Stimulated activated CD8-positive, alpha-beta memory T cell treated with anti-CD3 and anti-CD28 coated beads, Interleukin-7, amount 100 ng/mL, for 1 hour (primary cell): ENCODE measurements at places on chromosomes 11 and 22.

DNA sequence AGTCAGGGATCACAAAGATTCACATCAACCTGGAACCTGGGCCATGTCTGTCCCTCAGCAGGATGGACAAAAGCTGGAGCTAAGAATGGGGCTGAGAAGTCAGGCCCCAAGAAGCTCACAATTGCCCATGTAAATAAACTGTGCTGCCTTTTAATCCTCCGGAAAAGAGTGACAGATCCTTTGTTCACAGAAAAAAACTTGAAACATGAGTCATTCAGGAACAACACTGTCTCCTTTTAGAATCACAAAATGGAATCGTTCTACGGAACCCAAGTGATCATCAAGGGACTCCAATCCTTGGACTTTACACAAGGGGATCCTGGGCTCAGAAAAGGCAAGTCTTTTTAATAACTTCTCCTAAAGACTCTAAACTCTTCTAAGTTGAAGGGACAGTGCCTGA is 36.1 kb downstream of the RELT start:
- no peak for DNase-seq

GRCh38 chr11:3831378-3832239 is 9.2 kb downstream of the RHOG start:
- DNase-seq = no peak

GRCh38 chr11:61967116-61967923 is at the start of gene FTH1:
FTH1 (minus strand) TSS chr11:61967634; CDS start chr11:61967425, 209 bp downstream.
- peak; percentile 79 for DNase-seq

- DNase-seq = no peak
Observed at GRCh38 chr11:36139767-36140166, 149.5 kb downstream of the COMMD9 start.

GRCh38 chr11:45754741-45755140 is 50.2 kb upstream of the SLC35C1 start:
- DNase-seq = no peak

GRCh38 chr11:1706634-1707400 is 9.8 kb downstream of the KRTAP5-6 start:
- no peak for DNase-seq

GRCh38 chr11:30451167-30451566 is 128.3 kb downstream of the ARL14EP start:
- no peak for DNase-seq

- DNase-seq = no peak
Observed at GRCh38 chr11:130964058-130964792, 47.9 kb upstream of the SNX19 start.

GRCh38 chr11:8531312-8531711 is 62.7 kb downstream of the STK33 start:
- DNase-seq = no peak

- no peak for DNase-seq
Observed at GRCh38 chr11:114279792-114280546, 16.2 kb upstream of the NNMT start.

DNA sequence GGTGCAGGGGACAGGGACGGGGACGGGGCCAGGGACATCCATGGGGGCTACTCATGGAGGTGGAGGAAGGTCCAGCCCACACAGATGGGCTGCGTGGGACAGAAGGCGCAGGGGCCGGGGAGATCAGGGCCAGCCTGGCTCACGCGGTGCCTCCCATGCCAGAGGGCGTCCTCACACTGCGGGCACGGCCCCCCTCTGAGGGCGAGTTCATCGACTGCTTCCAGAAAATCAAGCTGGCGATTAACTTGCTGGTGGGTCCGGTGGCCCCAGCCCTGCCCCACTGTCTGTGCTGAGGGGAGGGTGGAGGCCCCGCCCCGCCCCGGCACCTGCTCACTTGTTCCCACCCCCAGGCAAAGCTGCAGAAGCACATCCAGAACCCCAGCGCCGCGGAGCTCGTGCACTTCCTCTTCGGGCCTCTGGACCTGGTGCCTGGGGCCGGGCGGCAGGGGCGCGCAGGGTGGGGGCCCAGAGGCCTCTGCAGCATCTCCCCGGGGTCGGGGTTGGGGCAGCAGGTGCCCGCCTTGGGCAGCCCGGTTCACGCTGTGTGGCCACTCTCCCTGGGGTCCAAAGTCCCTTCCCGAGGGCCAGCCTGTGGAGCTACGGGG is 15.8 kb downstream of the EPS8L2 start:
- no peak for DNase-seq

DNA sequence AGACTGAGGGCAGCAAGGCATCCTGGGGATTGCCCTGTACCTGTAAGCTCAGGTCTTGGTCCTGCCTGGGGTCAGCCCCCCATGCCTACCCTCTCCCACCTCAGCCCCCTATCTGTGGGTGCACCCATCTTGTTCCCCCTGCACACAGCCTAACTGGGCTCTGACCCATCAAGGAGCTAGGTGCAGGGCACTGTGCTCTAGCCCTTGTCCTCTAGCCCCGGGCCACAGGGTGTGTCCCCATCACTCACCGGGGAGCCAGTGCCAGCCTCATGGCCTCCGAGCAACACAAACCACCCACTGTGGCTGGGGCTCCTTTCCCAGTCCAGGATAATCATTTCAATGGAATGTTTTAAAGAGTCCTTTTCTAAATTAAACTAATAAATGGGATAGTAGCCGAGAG is 293.9 kb upstream of the PLET1 start:
- no peak for DNase-seq

DNA sequence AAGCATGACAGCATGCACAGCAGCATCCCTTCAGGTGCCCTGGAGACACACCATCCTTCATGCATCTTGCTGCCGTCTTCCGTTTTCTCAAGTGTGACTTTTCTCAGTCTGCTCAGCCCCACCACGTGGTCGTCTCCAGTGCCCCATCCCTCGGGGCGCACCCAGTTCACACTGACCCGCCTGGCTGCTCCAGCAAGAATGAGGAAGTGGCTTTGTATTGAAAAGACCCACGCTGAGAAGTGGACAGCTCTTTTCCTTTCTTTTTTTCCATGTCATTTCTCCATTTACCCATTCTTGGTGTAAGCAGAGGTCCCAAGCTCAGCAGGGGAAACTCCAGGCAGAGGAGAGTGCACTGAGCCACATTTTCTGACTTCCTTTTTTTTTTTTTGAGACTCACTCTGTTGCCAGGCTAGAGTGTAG is 14.5 kb downstream of the SERPINH1 start:
- DNase-seq = no peak

DNA sequence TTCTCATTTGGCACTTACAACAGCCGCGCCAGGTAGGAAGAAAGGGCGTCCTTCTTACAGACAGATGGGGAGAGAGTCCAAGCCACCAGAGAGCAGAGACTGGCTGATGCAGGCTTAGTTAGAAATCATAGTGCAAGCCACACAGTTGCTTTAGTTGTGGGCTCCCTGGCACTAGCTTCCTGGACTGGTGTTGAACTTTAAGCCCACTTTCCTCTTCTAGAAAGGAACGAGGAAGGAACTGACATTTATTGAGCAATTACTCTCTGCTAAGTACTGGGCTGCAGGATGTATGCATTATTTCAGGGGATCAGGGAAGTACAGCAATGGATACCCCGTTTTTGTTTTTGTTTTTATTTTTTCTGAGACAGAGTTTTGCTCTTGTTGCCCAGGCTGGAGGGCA is 3.0 kb downstream of the BACE1 start:
- no peak for DNase-seq

DNA sequence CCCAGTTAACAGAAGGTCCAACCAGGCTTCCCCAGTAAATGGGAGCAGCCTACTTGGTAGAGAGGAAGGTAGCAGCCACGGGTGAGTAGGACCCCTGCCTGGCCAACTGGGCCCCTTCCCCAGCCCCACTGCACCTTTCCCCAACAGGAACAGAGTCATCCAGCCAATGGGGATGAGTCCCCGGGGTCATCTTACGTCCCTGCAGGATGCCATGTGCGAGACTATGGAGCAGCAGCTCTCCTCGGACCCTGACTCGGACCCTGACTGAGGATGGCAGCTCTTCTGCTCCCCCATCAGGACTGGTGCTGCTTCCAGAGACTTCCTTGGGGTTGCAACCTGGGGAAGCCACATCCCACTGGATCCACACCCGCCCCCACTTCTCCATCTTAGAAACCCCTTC is 6.6 kb downstream of the RIC8A start:
- DNase-seq = no peak

DNA sequence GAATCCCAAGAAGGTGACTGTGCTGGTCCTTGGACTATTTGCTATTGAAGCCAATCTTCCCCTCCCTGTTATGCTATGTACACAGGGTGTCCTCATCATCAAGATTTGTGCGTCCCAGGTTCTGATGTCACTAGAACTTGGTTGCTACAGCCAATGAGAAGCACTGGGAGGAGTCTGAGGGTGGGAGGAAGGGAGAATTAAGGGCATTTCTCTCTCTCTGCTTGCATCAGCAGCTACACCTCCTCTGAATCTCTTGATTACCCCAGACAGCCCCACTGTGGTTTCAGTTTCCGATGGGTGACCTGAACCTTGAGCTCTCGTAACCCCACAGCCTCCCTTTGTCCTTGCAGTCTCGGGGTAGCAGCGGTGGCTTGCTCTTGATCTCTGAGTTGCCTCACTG is 212.4 kb upstream of the SESN3 start:
- no peak for DNase-seq

- DNase-seq = no peak
Observed at GRCh38 chr11:63532799-63533475, 3.7 kb upstream of the PLAAT4 start.

DNA sequence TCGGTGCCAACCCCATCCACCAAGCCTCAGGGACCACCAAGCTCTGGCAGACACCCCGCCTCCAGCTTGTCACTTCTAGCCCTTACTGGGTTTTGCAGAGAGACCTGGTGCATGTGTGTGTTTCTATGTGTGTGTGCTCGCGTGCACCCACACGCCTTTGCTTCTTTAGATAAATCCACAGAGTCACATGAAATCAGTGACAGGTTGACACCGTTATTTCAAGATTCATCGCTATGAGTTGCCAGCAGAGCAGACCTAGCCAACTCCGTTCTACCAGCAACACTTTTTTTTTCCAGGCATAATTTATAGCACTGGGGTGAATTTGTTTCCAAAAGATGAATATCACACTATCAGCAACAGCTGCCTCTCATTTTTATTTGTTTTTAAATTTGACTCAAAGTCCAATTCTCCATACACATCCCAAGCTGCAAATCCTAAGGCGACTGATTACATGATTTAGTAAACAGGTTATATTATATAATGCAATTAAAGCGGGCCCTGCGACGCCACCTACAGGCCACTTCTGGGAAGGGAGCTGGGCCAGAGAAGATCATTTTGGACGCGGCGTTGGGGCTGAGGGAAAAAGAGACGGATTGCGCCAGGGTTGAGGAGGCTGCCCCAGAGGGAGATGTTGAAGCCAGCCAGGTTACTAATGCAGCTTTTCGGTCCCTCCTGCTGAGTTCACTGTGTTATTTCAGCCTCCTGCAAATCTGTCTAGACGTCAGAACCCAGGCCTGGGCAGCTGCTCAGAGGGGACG is 150.5 kb downstream of the FEZ1 start:
- no peak for DNase-seq

GRCh38 chr11:57601297-57601696 is 3.8 kb downstream of the SERPING1 start:
- no peak for DNase-seq

DNA sequence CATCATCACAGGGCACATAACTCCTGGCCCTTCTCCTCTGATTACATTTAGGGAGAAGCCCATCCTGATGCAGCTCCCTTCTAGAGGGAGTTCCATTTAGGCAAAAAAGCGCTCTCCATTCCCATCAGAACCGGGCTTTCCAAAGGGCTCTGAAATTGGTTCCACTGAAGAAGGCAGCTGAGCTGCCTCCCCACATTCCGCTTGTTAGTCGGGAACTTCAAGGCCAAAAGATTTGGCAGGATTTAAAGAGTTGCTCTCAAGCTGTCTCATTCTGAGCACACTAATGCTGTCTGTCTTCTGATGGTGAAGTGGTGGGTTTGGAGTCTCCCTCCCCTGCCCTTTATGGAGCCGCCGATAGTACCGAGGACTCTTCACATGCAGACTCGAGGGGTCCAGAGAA is 26.6 kb upstream of the CABP7 start:
- no peak for DNase-seq

DNA sequence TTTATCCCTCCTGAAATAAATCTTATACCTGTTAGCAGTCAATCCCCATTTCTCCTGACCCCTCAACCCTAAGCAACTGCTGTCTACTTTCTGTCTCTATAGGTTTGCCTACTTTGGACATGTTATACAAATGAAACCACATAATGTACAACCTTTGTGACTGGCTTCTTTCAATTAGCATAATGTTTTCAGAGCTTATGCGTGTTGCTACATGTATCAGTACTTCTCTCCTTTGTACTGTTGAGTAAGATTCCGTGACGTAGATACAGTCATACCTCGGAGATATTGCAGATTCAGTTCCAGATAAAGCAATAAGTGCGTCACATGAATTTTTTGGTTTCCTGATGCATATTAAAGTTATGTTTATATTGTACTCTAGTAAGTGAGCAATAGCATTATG is 127.3 kb downstream of the MORC2 start:
- DNase-seq = no peak

GRCh38 chr11:32911413-32911812 is 18.8 kb downstream of the QSER1 start:
- DNase-seq = no peak
